A549 (cell line): ENCODE measurements at places on chromosomes 1 and 21.

- DNase-seq = no peak
Measured at GRCh38 chr1:226098870-226099835, 36.6 kb downstream of the H3-3A start.

- no peak for DNase-seq
Measured at GRCh38 chr1:31409946-31410858, 2.8 kb upstream of the SERINC2 start.

DNA sequence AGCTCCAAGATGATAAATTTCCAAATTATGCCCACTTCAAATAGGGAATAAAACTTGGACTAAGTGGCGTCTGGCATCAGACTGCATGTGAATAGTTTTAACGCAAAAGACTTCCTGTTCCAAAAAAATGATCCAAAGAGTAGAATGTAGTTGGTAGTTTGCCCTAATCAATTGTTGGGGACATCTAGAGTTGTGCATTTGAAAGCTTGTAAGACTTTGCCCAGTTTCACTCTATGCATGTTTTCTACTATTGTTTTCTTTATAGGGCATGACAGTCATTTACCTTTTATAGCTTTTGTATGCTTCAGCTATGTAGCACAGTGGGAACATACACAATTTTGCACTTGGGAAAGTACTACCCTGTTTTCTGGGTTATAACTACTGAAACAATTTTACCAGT is 86.0 kb downstream of the HS2ST1 start:
- no peak for DNase-seq

GRCh38 chr1:5161372-5161771 is 507.0 kb downstream of the AJAP1 start:
- DNase-seq = no peak

- peak; percentile 1 for DNase-seq
Measured at GRCh38 chr21:30463713-30464112, 16.5 kb downstream of the KRTAP19-1 start.

GRCh38 chr21:46424621-46425020 is 34.1 kb upstream of the DIP2A start:
- DNase-seq = no peak

GRCh38 chr1:241944300-241944699 is 13.3 kb upstream of the BECN2 start:
- no peak for DNase-seq

- no peak for DNase-seq
Measured at GRCh38 chr1:2253036-2253796, 25.1 kb downstream of the SKI start.

DNA sequence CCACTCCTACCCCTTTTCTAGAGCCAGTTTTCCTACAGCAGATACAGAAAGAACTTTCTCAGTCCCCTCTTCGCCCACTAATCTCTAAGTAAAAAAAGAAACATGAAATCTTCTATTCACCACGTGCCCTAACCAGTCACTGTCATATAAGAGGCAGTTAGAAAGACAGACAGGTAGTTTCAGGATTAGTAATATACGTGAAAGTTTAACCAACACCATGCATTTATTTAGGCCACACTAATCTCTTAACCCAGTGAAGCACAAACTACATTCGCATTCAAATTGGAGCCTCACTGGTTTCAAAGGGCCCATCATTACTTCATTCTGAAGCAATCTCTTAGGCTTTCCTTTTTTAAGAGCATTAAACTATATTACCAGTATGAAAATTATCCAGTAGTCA is 10.1 kb downstream of the GPATCH2 start:
- DNase-seq = no peak
